ENCODE measurements at places on chromosomes 5 and 9.

DNA sequence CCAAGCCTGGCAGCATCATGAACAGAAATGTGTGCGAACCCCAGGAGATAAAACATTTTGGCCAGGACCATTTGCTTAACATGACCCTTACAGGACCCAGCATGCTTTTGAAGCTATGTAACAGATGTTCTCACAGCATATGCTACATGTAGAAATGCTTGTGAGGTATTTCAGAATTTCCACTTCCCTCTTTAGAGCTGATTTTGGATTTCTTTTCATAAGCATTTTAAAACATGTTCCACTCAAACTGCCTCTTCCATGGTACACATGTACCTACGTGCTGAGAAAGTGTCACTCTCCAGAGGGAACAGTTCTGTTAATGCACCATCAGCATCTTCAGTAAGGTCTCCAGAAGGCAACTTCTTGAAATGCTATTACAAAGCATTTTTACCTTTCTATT lies 15.7 kb upstream of the TSSK1B start:
- no peak for DNase-seq

DNA sequence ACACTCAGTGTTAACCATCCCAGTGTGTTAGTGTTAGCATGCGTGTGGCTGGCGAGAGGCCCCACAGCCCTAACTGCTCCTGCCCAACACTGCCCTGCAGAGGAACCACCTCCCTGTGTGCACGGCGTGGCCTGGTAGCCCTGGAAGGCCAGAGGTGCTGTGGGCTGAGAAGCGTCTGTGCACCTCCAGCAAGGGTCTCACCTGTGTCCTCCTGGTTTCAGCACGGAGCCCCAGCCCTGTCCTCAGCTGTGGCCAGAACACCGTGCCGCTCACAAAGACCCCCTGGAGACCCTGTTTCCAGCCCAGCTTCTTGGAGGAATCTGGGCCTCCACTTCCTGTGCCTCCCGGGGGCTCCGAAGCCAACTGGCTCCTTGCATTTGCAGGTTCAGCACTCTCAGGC lies 56.1 kb upstream of the NRARP start:
- DNase-seq: no peak

DNA sequence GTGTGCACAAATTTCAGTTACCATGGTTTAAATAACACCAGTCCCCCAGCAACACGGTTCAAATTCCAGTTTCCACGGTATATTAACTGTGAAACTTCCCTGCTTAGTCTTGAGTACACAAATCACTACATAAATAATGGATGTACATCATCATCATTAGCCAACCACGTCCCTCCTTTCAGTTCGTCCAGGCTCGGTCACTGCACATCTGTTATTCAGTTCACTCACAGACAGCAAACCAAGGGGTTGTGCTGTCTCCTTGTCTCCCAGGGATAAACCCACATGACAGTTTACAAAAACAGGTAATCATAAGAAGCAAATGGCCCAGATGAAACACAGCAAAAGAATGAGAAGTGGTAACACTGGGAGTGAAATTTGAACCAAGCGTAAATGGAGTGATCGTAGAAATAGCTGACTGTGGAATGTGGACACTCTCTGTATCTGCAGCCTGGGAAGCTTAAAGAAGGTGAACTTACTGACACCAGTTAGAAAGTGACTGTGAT lies 61.0 kb upstream of the RAD23B start:
- DNase-seq: peak; percentile 29

DNA sequence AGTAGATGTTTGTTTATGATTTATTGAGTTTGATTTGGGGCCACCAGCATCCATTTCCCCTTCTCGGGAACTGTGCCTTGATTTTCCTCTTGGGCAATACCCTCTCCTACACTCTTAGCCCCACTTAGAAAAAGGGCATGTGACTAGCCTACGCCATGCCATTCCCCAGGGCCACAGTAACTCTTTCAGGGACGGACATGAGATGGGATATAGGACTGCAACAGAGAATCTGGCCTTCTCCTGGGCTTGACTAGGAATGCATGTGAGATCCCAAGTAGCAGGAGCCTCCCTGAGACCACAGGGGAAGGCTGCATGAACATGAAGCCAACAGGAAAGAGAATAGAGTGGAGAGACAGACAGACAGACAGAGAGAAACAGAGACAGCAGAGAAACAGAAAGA lies 30.7 kb upstream of the SPARC start:
- DNase-seq: no peak

- DNase-seq: no peak
These were observed 19.5 kb upstream of the TTC33 start for GRCh38 chr5:40775085-40775845.
